Activated naive CD4-positive, alpha-beta T cell treated with anti-CD3 and anti-CD28 coated beads for 36 hours (primary cell): ENCODE measurements at places on chromosomes 6 and 20. TPM values are rescaled to one million over a fixed set of nuclear protein-coding genes. Genes with fewer than 3 reads are reported as not detected.

- no peaks in the 10 kb centered on the region for H3K36me3 ChIP-seq
- H3K27ac ChIP-seq: no peak overlapping the region
- no peaks in the 10 kb centered on the region for H3K4me1 ChIP-seq
Measured at GRCh38 chr20:40536808-40537207, 152.2 kb downstream of the MAFB start.

GRCh38 chr6:50724381-50725124 is 11.2 kb downstream of the TFAP2D start:
- no peak for DNase-seq
- peaks cover 2% of the 10 kb centered on the region for H3K36me3 ChIP-seq
- H3K27ac ChIP-seq: no peak overlapping the region
- H3K27me3 ChIP-seq: peaks cover 53% of the 10 kb centered on the region
- no peaks in the 10 kb centered on the region for H3K4me1 ChIP-seq
- no peak overlapping the region for H3K4me3 ChIP-seq

GRCh38 chr20:1206366-1207148 is 3.3 kb downstream of the C20orf202 start:
- DNase-seq: no peak
- no peak overlapping the region for H3K27ac ChIP-seq
- H3K4me1 ChIP-seq: no peaks in the 10 kb centered on the region
- H3K4me3 ChIP-seq: no peak overlapping the region
- no peaks in the 10 kb centered on the region for H3K36me3 ChIP-seq

DNA sequence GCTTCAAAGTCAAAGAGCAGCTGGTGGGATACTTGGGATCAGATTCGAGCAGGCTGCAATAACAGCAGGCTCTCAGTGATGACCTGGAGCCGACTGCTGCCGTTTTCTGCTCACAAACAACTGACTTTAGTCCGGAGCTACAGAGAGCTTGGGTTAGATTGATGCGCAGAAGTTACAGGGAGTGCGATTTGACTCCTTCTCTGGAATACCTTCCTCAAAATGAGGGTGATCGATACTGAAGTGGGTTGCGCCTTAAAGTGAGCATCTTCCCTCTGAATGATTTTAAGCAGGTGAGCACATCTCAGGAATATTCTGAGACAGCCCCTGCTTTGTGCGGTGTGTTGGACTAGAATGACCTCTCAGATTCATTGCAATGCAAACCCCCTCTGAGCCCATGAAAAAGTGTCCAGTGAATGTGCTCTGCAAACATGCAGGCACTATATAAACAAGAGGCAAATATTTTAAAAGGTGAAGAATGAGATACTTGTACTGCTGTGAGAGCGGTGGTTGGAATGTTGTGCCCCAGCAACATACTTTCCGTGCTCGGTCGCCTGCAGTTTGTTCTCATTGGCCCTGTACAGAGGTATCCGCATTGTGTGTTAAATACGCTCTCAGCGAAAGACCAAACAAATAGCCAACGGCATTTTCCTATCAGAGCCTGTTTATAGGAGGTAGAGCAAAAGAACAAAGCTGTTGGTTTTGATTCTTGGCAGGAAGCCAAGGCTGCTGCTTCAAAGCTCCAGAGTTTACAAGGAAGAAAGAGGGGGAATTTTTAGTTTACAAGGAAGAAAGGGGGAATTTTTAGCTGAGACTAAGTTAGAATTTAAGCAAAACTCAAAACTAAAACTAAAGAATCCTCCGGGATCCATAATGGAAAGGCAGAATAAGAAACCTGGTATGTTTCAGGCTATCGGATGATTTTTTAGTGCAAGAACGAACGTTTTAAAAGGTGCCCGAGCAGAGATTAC is 67.7 kb downstream of the PHACTR2 start:
- no peak for DNase-seq
- H3K27me3 ChIP-seq: no peaks in the 10 kb centered on the region
- no peak overlapping the region for H3K27ac ChIP-seq
- no peaks in the 10 kb centered on the region for H3K4me1 ChIP-seq
- no peaks in the 10 kb centered on the region for H3K36me3 ChIP-seq
- no peak overlapping the region for H3K4me3 ChIP-seq

DNA sequence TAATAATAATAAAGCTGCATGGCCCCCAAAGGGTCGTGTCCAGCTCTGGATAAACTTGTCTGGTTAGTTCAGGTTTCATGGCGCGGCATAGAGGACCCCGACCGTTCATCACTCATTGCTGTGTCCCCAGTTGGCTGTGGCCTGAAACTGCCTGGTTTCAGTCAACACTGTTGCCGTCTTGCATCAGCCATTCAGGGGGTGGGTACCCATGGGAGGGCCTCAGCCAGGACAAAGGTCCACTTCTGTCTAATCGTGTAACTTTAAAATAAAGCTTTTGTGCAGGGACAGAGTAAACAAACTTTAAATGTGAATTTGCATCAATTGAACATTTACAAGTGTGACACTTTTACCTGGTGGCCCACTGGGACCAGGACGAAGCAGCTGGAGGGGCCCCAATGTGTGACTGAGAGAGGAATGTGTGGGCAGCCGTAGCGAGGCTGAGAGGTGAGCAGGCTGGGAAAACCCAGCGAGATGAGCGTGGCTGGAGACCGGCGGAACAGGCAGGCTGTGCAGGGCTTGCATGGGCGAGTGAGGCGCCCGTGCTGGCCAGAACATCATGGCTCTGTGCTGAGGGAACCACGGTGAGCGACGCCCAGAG is 22.3 kb upstream of the UNC93A start:
- DNase-seq: no peak
- no peak overlapping the region for H3K4me3 ChIP-seq
- H3K27me3 ChIP-seq: peaks cover 11% of the 10 kb centered on the region
- no peaks in the 10 kb centered on the region for H3K36me3 ChIP-seq
- no peak overlapping the region for H3K27ac ChIP-seq
- H3K4me1 ChIP-seq: no peaks in the 10 kb centered on the region

DNA sequence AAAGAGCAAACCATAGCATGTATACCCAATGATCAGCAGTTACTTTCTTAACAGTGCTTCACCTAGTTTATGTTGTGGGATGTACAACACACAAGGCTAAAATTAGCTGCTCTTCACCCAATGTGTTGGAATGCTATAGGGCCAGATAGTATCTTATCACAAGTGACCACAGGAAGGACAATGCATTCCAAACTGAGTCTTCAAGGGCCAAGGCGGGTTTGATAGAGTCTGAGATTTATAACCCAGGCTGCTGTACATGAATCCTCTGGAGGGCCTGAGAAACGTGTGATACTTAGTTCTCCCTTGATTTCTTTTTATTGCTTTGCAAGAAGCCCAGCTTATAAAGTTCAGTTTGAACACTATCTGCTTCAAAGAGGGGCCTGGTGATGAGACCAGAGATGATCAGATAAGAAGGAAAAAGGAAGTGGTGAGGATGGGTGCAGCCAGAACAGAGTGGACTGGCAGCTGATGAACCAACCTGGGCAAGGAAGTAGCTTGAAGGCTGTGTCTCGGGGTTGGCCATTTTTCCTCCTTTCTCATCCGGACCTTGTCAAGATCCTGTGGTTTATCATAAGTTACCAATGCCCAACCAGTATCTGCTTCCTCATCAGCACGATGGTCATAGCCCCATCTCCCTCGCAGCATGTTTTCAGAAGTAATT is 62.2 kb upstream of the BMP2 start:
- no peak overlapping the region for H3K27ac ChIP-seq
- no peaks in the 10 kb centered on the region for H3K4me1 ChIP-seq
- H3K4me3 ChIP-seq: no peak overlapping the region
- no peak for DNase-seq
- peaks cover 3% of the 10 kb centered on the region for H3K27me3 ChIP-seq

- peak overlapping the region; percentile 34 for H3K27ac ChIP-seq
- H3K27me3 ChIP-seq: no peaks in the 10 kb centered on the region
Measured at GRCh38 chr6:11350294-11350693, 117.8 kb upstream of the NEDD9 start.

The LST1 gene
- total RNA-seq: 12.5 TPM

The LY86 gene
- 2.0 TPM for total RNA-seq

DNA sequence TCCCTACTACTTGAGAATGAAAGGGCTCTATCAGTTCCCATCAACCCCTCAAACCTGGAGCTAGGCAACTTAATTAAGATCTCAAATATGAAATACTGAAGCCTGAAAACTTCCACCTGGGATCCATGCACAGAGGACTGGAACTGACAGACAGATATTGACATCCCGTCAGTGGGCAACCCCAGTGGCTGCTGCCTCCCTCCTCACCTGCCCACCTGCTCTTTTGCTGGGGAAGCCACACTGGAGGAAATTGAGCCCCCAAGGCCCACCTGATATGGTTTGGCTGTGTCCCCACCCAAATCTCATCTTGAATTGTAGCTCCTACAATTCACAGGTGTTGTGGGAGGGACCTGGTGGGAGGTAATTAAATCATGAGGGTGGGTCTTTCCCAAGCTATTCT is 192.8 kb downstream of the LRFN2 start:
- peaks cover 19% of the 10 kb centered on the region for H3K4me1 ChIP-seq
- no peaks in the 10 kb centered on the region for H3K36me3 ChIP-seq
- no peak overlapping the region for H3K27ac ChIP-seq
- peaks cover 6% of the 10 kb centered on the region for H3K27me3 ChIP-seq

The GPSM3 gene
- 71.8 TPM for total RNA-seq

DNA sequence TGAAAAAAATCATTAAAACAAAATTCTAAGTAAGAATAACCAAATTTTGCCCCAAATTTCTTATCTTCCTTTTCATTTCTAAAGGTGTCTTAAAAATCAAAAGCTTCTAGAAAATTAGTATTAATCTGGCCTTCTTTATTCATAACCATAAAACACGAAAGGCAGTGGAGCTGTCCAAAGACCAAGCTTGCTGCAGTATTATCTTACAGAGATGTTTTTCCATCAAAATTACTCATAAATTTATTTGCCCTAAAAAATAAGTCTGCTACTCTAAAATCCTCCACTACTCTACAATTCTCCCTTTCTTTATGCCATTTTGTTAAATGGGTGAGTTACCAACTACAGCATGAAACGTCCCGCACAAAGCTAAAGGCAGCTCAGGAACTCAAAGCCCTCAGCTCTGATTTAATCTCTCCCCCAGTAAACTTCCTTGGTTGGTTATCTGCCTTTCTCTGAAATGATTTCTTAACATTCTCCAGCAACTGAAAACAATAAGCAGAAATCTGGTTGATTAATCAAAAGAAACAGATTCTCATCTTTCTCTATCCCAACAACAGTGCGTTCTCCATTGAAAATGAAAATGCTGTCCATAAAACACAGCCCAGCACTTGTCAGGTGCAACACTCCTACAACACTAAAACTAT is 2.1 kb downstream of the USP49 start:
- H3K36me3 ChIP-seq: no peaks in the 10 kb centered on the region
- no peaks in the 10 kb centered on the region for H3K27me3 ChIP-seq
- no peak for DNase-seq

- no peaks in the 10 kb centered on the region for H3K36me3 ChIP-seq
- DNase-seq: no peak
- no peak overlapping the region for H3K4me3 ChIP-seq
- no peaks in the 10 kb centered on the region for H3K4me1 ChIP-seq
- H3K27ac ChIP-seq: no peak overlapping the region
- H3K27me3 ChIP-seq: peaks cover 11% of the 10 kb centered on the region
Measured at GRCh38 chr20:37475252-37475651, 45.8 kb upstream of the NNAT start.

DNA sequence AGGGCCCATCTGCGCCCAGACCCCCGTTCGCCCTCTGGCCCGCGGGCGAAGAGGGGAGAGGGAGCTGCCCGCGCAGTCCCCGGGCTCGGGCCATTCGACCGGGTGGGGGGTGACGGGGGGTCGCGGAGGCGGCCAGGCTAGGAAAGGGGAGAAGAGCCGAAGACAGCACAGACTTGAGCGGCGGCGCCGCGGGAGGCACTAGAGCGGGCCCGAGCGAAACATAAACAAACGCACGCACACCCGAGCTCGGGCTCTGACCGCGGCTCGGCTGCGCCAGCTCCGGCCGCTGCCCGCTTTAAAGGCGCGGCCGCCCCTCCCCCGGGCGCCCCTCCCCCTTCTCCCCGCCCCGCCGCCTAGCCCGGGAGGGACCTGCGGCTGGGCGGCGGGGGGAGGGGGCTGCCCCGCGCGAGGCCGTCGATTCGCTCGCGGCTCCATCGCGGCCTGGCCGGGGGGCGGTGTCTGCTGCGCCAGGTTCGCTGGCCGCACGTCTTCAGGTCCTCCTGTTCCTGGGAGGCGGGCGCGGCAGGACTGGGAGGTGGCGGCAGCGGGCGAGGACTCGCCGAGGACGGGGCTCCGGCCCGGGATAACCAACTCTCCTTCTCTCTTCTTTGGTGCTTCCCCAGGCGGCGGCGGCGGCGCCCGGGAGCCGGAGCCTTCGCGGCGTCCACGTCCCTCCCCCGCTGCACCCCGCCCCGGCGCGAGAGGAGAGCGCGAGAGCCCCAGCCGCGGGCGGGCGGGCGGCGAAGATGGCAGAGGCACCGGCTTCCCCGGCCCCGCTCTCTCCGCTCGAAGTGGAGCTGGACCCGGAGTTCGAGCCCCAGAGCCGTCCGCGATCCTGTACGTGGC is at the start of gene FOXO3:
FOXO3 (plus strand) TSS at position 455 of the 846 bp plus-strand sequence; CDS start at position 747, 292 bp downstream.
- DNase-seq: peak; percentile 34
- peak within 1 kb of the TSS; percentile 80 for H3K4me3 ChIP-seq
- H3K27ac ChIP-seq: peak within 1 kb of the TSS; percentile 24
- H3K36me3 ChIP-seq: peaks cover 3% of the 10 kb centered on the region
